ENCODE measurements at places on chromosomes 2 and 18.

DNA sequence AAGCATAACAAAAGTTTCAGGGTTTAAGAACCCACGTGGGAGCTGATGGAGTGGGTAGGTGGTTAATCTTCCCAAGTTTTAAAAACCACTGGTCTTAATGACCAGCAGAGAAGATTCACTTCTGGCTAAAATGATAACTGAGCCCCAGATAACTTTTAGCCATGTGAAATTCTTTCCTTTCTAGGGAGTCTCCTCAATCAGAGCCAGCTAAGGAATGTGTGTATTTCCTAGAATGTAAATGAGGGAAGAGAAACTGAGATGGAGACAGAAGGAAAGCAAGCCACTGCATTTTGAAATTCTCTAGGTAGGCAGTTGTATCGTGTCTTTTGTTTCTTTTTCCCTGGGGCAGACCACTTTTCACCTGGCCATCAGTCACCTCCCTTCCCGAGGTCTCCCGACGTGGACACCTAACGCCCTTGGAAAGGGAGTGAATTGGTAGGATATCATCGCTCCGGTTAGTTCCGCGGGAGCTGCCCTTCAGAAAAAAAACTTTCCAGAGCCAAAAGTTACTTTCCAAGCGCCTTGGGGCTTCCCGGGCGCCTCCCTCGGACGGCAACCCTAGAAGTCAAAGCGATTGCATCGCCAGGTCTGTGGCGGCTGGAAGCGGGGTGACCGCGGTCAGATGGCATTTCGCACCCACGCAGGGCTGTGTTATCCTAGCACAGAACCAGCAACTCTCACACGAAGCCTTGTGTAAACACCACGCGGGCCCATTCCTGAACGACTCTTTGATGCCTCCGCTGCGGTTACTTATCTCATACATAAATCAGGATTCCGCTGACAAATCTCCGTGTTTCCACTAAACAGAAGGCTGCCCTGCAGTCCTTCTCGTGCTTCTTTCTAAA lies 1.3 kb downstream of the COLEC12 start:
- DNase-seq, result peak; percentile 100

DNA sequence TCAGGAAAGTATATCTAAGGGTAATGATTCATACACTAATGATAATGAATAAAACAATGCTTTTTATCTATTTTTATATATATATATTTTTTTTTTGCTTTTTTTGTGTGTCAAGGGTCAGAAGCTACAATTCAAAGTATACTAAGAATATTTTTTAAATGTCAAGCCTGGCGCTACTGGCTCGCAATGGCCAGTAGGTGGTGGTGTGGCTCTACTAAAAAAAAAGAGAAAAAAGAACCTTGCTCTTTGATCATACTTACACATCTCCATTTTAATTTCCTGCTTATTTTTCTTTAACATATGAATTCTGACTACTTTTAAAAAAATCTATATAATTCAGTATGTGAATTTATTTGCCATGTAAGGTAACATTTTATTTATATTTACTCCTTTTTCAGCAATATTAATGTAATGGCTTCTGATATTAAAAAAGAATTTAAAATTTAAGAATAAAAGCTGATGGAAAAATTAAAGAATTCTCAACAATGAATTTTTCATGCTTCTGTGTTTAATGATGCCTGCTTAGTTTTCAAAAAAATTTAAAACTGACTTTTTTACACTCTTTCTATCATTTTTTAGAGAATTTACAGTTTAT lies 232.9 kb downstream of the GULP1 start:
- peak; percentile 62 for DNase-seq

DNA sequence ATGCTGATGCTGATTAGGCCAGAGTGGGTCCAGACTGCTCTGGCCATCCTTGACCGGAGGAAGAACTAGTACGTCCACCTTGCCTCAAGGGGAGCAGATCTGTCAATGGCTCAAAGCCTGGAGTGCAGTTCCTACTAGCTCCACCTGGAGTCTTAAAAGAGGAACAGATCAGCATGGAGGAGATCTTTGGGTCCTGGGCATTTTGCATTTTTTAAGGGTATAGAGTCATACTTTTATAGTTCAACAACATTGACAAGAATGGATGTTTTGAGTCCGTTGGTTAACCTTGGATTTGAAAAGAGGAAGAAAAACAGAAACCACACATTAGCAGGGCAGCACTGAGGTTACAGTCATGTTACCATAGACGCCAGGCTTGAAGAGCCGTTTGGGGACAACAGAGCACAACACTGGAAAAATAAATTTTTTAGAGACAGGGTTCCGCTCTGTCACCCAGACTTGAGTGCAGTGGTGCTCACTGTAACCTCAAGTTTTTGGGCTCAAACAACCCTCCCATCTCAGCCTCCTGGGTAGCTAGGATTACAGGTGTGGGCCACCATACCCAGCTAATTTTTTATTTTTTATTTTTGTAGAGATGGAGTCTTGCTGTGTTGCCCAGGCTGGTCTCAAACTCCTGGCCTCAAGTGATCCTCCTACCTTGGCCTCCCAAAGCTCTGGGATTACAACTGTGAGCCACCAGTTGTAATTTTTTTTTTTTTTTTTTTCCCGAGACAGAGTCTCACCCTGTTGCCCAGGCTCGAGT lies 78.5 kb downstream of the PRKCE start:
- DNase-seq, result peak; percentile 39

GRCh38 chr2:98350411-98350810 lies 4.2 kb downstream of the CNGA3 start:
- no peak for DNase-seq

DNA sequence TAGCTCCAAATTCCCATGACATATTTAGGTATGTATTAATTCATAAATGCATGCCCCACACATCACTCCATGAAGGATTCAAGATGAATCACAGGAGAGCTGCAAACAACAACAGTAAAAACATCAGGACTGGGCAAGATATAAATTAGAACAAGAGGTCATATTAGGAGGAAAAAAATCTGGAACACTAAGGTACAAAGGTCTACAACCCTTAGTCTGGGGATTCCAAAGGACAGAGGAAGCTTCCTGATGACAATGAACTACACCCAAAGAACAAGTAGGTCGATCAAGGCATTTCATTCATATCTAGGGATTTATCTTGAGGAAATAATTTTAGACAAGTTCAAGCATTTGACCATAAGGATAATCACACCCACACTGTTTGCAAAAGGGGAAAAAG lies 14.5 kb downstream of the VPS4B start:
- DNase-seq, result no peak

DNA sequence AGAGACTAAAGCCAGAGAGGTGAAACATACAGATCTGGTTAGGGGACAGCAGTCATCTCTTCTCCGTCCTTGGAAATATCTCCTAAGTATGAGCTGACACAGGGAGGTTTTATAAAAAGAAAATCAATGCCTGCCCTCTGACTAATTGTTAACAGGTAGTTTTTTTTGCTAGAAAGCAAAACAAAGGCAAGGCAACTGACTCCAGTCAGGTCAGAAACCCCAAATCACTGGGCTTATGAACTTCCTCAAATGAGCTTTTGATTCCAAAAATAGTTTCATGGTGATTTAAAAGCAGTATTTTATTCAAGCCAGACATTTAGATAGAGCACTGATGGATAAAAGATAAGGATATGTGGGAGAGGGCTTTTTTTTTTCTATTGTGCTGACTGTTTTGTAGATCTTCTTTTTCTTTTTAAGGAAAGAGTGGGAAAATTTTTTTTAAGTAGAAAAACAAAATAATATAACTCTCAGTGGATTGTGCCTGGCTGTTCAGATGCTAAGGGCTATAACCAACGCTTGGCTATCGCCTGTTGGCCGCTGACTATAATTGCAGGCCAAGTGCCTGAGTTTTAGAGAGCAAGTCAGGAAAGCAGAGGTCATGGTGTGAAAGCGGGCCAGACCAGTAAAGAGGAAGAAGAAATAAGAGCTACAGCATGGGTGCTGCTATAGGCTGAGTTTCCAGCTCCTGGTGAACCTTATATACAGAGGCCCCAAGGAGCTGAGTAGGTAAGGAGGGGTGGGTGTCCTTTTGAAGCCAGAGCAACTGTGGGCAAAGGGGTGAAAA lies 44.9 kb downstream of the MRPL35 start:
- DNase-seq, result no peak

- DNase-seq, result no peak
Observed at GRCh38 chr2:62743506-62743905, 38.0 kb downstream of the EHBP1 start.

DNA sequence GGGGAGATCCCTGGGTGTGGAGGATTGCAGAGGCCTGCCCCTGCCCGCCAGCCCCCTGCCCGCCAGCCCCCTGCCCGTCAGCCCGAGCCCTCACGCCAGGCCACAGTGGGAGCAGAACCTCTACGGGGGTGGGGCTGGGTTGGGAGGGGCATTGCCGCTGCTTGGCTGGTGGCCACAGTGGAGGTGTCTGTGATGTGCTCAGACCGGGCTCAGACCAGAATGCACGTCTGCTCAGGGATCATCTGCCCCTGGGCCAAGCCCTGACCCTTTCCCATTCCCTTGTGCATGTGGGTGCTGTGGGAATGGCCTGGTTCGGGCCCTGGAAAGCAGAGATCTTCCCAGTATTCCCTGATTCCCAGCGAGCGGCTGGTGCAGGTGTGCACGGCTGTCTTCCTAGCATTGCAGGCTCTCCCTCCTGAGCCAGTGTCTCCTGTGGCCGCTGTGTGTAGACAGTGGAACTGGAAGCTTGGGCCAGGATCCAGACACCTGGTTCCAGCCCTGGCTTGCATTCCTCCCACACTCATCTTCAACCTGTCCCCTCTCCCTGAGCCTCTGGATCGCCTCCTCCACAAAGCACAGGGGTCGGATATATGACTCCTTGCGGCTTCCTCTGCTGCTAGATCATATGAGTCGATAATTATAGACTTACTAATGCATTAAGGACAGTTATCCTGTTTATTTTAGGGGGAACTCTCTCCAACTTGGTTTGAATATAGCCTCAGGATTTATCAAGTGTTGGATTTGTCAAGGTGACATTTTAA lies 161.6 kb downstream of the LDLRAD4 start:
- no peak for DNase-seq

- no peak for DNase-seq
Observed at GRCh38 chr2:217058791-217059755, 199.2 kb upstream of the TNP1 start.

DNA sequence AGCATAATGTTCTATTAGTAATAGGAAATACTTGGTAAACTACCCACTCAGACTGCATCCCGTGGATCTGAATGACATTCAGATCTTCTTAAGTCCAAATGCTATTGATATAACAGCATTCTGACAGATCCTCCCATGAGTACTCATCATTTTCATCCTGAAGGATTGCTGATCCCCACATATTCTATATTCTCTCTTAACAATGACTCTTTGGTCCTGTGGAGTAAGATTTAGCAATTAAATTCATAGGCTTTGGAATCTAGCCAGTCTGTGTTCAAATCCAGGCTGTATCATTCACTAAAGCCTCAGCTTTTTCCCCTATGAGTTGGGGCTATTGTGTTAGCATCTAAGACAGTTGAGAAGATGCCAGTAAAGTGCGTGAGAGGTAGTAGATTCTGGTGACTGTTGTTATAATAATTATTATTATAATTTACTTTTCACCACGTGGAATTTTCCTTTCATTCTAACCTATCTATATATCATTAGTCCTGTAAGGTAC lies 591.3 kb upstream of the SYT4 start:
- no peak for DNase-seq

GRCh38 chr2:124575497-124575896 lies 550.4 kb downstream of the CNTNAP5 start:
- DNase-seq, result no peak

- DNase-seq, result no peak
Observed at GRCh38 chr2:182047544-182047943, 61.9 kb downstream of the PPP1R1C start.

DNA sequence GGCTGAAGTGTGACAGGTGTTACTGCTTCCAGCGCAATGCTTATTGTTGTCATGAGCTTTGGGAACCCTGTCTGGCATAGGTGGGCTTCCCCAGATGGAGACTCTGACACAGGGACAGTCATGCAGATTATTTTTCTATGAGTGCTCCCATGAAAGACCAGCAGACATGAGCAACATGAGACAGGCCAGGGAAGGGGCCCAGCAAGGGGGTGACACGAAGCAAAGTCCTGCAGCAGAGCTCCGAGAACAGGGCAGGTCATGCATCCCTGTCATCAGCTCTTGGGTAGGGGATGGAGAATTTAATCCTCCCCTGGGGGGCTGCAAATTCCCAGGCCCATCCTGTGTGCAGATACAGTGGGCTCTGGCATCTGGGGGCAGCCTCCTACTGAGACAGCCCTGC lies 77.4 kb downstream of the CTAGE1 start:
- no peak for DNase-seq

GRCh38 chr2:161246281-161246680 lies 61.9 kb upstream of the PSMD14 start:
- DNase-seq, result no peak

GRCh38 chr2:206831442-206831995 lies 66.1 kb downstream of the FASTKD2 start:
- DNase-seq, result no peak

GRCh38 chr2:37914340-37914739 lies 10.7 kb upstream of the RMDN2 start:
- DNase-seq, result no peak

GRCh38 chr18:52343731-52344340 lies 3.8 kb downstream of the DCC start:
- DNase-seq, result no peak

DNA sequence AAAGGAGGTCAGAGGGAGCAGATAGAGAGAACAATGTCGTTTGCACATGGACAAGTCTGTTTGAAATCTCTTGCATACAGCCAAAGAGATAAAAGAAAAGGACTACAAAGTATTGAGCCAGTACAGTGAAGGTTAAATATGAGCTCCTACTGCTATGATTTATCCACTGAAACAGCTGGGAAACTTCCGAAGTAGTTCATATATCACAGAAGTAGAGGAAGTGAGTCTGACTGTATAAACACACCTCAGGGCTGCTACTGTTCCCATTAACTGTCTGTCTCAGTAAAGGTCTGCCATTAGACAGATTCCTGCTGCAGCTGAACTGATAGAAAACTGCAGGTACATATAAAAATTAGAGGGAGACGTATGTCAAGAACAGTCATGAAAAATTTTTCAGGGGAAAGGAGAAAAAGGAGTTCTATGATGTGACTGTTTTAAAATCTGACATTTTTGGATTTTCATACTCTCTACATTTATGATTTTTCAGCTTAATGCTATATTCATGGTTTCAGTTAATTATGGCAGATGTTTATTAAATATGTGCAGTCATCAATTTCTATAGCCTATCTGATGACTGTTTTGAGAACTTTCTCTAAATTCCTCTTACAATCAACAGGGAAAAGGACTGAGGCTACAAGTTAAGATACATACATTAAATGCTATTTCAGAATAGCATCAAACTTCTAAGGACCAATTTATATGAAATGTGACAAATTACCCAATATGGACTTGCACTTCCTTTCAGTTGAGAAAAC lies 364.7 kb downstream of the ERBB4 start:
- DNase-seq, result no peak

- DNase-seq, result no peak
Observed at GRCh38 chr2:165539985-165540384, 70.5 kb downstream of the CSRNP3 start.

All from RPMI7951 (cell line).